Stimulated activated CD8-positive, alpha-beta memory T cell treated with anti-CD3 and anti-CD28 coated beads, Interleukin-4, amount 100 ng/mL, for 1 hour (primary cell): ENCODE measurements at places on chromosomes 12 and 14.

GRCh38 chr12:15165012-15165659 lies 56.1 kb downstream of the RERG start:
- DNase-seq: no peak

- DNase-seq: no peak
Measured at GRCh38 chr12:53005215-53005985, 856 bp upstream of the EIF4B start.

GRCh38 chr14:58978343-58978742 lies 210.1 kb upstream of the DAAM1 start:
- DNase-seq: no peak

DNA sequence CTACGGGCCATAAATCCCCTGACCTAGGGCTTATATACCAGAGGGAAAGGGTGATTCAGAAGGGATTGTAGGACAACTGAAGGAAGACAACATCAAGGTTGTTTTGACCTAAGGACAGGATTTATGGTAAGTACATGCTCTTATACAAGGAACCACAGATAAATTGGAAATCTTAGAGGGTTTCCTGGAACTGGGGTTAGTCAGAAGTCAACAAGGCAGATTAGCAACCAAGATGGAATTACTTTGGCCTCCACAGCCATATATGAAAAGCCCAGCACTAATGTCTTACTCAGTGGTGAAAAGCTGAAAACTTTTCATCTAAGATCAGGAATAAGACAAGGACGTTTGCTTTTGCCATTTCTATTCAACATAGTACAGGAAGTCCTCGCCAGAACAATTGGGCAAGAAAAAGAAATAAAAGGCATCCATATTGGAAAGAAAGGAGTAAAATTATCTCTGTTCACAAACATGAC lies 5.4 kb downstream of the TMBIM4 start:
- DNase-seq: no peak

GRCh38 chr12:91562476-91562875 lies 379.9 kb upstream of the DCN start:
- no peak for DNase-seq
